ENCODE measurements at places on chromosomes 3 and 15.

DNA sequence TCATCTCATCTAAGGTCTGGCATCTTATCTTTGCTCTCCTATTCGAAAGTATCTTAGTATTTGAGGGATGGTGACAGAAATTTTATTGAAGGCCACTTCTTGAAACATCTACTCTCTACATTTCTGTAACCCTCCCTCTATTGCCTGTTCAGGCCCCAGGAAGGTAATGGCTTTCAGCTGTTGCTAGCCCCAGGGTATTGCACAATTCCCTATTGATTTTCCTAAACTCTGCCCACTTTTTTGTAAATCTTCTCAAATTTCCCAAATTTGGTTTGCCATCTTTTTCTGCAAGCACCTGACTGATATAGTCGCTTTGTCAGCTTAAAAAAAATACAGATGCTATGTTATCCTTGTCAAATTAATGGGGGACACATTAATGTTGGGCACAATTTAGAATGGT, 242.1 kb downstream of the RAP2B start:
- no peak for DNase-seq

- no peak for DNase-seq
Observed at GRCh38 chr3:122235147-122235546, 51.7 kb downstream of the CASR start.

DNA sequence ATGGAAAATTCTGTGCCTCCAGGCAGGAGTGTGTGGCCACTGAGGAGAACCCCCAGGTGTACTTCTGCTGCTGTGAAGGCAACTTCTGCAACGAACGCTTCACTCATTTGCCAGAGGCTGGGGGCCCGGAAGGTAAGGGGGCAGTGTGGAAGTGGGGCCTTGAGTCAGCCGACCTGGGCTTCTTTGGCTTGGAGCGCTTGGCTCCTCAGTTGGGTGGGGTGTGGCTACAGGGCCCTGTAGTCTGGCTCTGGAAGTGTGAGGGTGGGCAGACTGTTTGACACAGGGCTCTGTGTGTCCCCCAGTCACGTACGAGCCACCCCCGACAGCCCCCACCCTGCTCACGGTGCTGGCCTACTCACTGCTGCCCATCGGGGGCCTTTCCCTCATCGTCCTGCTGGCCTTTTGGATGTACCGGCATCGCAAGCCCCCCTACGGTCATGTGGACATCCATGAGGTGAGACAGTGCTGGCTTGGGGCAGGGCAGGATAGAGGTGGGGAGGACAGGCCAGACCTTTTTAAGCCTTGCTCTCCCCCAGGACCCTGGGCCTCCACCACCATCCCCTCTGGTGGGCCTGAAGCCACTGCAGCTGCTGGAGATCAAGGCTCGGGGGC, 18.2 kb upstream of the EXOG start:
- DNase-seq = no peak

GRCh38 chr3:71104121-71104541, 479.4 kb downstream of the FOXP1 start:
- DNase-seq = no peak

- DNase-seq = no peak
Observed at GRCh38 chr15:32970847-32971246, 223.7 kb downstream of the FMN1 start.

GRCh38 chr15:40558952-40559742, 5.7 kb downstream of the CCDC32 start:
- no peak for DNase-seq

DNA sequence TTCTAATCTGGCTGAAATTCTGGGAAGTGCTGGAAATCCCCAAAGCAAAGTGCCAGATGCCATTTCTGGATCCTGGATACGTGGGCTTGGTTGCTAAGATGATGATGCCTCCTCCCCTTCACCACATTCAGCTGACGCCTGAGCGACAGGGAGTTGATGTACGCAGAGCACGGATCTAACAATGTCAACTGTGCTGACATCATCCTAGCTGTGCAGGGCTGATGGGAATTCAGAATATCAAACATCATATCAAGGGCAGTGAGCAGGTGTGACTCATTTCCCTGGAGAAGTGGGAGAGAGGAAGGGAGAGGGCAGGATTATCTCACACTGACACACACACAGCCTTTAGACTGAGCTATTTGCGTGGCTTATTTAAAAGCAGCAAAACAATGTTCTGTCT, 92.6 kb upstream of the ZBTB20 start:
- peak; percentile 77 for DNase-seq
